Non-pigmented ciliary epithelial cell (primary cell): ENCODE measurements at places on chromosomes 7 and 10.

DNA sequence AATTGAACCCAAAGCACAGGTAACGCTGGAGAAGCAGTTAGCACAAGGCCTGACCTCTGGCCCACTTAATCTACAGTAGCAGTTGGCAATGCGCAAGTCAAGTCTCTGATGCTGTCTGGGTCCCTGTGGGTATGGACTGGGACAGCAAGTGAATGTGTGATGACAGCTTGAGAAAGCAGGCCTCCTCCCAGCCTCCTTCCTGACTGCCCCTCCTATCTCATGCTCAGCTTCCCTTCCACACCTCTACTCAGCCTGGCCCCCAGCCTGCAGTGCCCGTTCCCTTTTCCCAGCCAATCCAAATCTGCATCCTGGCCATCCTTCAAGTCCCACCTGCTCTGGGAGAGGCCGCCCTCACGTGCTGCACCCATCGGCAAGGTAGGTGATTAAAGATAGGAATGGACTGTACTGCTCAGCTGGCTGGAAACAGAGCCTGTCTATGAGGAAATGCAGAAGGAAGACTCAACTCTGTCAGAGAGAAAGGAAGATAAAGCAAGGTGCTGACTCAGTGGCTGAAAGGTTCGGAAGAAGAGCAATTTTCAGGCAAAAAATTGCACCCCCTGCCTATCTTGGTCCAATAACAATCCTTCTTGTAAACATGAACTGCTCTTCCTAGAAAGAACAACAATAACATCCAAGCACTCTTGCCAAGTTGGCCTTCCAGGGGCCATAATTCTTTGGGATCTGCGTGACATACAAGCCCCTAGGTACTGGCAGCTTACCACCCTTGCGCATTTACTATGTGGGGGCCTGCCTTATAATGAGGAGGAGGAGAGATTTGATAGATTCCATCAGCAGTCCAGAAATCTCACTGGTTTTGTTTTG lies 16.6 kb upstream of the FGFR2 start:
- no peak for DNase-seq

GRCh38 chr10:24727786-24728185 lies 4.1 kb upstream of the ARHGAP21 start:
- DNase-seq = no peak

- no peak for DNase-seq
These were observed 65.2 kb downstream of the TCF7L2 start for GRCh38 chr10:113015201-113015600.

GRCh38 chr7:36303202-36304098 lies 86.2 kb upstream of the ANLN start:
- DNase-seq = peak; percentile 42

DNA sequence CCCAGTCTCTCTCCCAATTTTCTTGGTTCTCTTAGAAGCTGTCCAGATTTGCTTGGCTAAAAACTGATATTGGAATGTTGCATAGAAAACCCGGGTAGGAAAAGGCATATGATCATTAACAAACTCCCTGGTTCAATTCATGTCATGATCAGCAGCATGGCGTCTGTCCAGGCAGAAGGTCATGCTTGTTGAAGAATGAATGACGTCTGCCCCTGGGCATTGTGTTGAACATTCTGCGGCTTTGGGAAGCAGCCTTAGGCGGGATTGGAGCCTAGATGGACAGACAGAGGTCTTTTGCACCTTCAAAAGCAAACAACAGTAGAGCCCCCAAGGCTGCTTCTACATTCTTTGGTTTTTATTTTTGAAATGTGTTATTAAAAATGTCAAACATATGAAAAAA lies 7.7 kb upstream of the MINDY3 start:
- no peak for DNase-seq

- no peak for DNase-seq
These were observed 982 bp downstream of the IDI1 start for GRCh38 chr10:1047937-1048336.

DNA sequence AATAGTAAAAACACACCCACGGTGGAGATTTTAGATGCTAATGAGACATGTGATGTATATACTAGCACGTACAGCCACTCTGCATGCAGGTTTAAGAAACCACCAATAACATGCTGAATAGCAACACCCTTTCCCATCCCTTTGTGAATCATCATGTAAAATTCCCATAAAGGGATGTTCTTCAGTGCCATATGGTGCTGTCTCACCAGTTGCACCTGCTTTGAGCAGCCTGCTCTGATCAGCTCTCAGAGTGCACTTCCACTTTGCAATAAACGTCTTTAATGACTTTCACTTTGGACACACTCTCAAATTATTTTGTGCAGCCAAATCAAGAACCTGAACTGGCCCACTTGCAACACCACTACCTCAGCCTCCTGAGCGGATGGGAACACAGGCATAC lies 615.0 kb downstream of the ANKRD7 start:
- no peak for DNase-seq

- no peak for DNase-seq
These were observed 233.1 kb downstream of the BMPER start for GRCh38 chr7:34138483-34138882.

GRCh38 chr10:117818721-117819120 lies 228.0 kb downstream of the RAB11FIP2 start:
- DNase-seq = no peak

DNA sequence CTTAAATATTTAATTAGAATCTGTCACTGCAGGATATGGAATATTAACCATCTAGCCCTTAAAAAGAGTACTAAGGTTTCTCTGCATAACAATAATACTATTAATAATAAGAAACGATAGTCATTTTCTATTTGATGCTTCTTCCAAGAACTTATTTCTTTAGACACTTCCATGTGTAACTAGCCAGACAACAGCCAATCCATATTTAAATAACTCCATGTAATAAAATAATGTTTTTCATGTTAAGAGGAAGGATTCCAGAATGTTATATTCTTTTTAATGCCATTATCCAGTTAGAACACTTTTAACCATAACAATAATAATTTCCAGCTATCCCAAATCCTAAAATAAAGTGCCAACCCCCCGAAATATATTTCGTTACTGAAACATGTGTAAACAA lies 170.1 kb upstream of the WNT16 start:
- DNase-seq = no peak

GRCh38 chr7:51314726-51315125 lies 1.9 kb downstream of the COBL start:
- no peak for DNase-seq

GRCh38 chr7:102050864-102051460 lies 233.5 kb downstream of the CUX1 start:
- no peak for DNase-seq

GRCh38 chr7:20562461-20562860 lies 53.0 kb upstream of the ABCB5 start:
- no peak for DNase-seq

DNA sequence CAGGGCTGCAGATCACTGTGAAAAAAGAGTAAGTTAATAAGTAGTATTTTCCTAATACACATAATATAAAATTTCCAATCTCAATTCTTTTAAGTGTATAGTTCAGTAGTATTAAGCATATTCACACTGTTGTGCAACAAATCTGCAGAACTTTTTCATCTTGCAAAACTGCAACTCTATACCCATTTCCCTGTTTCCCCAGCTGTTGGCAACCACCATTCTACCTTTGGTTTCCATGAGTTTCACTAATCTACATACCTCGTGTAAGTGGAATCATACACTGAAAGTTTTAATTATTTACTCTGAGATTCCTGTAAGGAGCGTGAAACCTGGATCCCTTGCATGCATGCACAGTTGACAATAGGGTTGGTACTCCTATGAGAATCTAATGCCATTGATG lies 155.4 kb downstream of the ZPBP start:
- no peak for DNase-seq

GRCh38 chr10:112475575-112476218 lies 28.7 kb downstream of the VTI1A start:
- DNase-seq = no peak

DNA sequence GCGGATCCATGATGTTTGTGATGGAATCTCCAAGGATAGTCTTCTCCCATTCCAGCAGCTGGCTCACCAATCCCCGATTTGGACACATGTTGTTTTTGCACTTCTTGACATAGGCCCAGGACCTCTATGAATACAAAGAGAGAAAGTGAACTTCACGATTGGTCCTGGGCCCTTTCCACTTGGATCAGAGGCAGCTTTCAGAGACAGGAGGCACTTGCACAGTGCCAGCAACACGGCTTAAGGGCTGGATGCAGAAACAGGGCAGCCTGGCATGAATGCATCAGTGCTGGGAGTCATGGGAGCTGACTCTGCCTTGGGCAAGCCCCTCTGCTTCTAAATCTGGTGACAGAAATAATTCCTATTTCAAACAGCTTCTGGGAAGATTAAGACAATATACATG lies 2.1 kb upstream of the TMEM120A start:
- DNase-seq = no peak

- DNase-seq = no peak
These were observed 86.2 kb downstream of the HIBADH start for GRCh38 chr7:27576360-27576944.

DNA sequence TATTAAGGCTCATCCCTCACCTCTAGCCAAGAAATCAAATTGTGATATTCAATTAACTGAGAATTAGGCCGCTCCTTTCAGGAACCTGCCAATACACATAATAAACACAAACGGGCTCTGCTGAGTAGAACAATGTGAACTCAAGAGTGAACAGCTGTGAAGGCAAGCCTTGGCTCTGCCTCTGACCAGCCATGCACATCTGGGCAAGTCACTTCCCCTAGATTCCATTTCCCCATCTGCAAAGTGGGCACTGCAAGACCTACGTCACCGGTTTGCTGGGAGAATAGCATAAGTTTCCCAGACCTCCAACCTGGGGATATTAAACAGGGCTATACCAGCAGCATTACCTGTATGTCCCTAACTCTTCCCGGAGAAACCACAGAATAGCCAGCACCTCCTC lies 355.2 kb downstream of the TNS3 start:
- no peak for DNase-seq

DNA sequence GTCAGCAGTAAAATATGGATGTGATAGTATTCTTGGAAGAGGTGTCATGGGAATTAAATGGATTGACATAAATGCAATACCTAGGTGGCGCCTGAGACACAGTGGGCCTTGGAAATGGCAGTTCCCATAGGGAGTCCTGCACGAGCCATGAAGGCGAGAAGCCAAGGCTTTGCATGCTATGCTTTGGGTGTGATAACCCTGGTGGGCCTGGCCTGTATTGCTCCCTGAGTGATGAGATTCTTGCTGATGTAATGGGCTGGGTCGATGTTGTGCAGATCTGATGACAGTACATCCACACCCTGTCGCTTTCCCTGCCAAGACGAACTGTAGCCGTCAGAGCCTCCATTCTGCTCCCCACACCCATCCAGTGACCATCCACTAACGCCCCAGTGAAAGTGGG lies 46.4 kb downstream of the CREB5 start:
- no peak for DNase-seq

GRCh38 chr10:95273393-95274312 lies 17.1 kb downstream of the PDLIM1 start:
- no peak for DNase-seq

DNA sequence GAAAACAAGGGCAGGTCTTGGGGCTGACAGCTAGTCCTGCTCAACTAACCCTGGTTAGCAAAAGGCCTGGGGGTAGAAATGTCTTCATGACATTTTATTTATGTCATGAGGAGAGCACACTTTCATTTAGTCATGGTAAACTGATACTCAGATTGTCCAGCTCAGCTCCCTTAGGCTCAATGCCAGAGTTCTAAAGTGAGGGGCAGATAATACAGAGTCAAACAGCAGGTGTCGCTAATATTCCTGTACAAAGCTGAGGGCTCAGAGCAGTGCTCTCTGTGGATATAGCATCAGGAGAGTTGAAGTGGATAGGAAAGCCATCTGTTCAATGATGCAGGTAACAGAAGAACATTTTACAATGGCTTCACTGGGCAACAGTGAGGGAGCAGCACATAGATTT lies 26.8 kb upstream of the CALCR start:
- DNase-seq = no peak

DNA sequence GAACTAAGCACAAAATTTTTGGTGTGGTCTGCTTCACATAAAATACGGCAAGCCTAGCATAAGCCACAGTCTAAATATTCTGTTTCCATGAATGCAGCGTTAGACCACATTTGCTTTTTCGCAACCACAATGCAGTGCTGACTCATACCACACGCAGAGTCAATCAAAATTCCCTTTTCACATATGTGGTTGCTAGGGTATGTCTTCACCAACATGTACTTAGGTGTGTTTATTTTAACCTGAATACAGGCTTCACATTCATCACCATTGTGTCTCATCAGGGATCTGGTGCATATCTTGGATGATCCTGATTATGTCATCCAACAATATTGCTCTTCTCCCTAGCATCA lies 90.8 kb downstream of the CHN2 start:
- peak; percentile 75 for DNase-seq

- DNase-seq = no peak
These were observed 14.1 kb upstream of the SLC16A12 start for GRCh38 chr10:89549510-89549909.

DNA sequence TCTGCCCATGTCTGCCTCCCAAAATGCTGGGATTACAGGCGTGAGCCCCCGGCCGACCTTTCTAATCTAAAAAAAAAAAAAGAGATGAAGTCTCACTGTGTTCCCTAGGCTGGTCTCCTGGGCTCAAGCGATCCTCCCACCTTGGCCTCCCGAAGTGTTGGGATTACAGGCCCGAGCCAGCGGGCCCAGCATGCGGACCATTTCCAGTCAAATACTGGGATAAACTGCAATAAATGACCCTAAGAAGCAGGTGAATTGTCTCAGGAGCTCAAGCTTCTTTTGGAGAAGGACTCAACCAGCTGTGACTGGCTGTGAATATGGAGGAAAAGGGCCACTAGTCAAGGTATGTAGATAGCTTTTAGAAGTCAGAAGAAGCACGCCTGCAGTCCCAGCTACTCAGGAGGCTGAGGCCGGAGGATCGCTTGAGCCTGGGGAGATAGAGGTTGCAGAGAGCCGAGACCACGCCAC lies 550 bp upstream of the CREM start:
- no peak for DNase-seq

- DNase-seq = no peak
These were observed 24.1 kb upstream of the ZNRF2 start for GRCh38 chr7:30260246-30260768.

DNA sequence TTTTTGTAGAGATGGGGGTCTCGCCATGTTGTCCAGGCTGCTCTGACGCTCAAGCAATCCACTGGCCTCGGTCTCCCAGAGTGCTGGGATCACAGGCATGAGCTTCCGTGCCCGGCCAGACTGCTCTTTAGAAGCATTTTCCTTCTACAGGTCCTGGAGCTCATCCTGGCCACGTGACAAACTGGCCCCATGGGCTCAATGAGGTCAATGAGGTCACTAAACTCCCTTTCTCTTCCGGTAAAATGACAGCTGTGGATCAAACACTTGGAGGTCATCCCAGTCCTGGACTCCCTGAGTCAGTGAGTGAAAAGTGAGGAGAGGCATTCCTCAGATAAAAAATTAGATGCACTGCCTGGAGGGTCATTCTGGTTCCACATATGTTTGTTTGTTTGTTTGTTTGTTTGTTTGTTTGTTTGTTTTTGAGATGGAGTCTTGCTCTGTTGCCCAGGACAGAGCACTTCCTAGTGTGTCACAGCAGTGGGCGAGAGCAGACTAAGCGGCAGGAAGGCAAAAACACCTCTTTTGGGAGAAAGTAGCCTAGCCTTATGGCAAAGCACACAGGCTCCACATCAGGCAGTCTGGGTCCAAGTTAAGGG lies 134.9 kb downstream of the TNS3 start:
- DNase-seq = no peak
